ENCODE measurements at places on chromosomes 2 and 18.

- DNase-seq = no peak
Observed at GRCh38 chr2:148048475-148049221, 27.8 kb downstream of the MBD5 start.

GRCh38 chr2:43269706-43270105 is 43.3 kb upstream of the ZFP36L2 start:
- DNase-seq = no peak

DNA sequence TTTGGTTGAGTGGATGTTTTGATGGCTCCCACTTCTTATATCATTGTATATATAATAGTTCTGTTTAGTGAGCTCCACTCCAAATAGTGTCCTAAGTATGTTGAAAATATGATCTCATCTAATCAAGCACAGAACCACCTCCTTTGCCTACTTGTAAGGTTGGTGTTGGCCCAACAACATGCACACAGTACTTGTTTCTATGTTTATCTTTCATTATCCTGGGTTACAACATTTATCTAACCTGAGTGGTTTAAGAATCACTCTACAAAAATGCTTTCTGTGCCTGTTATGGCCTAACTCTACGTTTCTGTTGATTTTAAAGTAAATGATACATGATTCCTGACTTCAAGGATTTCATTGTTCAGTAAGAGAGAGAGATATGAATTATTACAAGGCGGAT is 281.9 kb downstream of the FIGN start:
- DNase-seq = no peak

GRCh38 chr2:3481011-3481400 is 38.3 kb downstream of the ADI1 start:
- DNase-seq = no peak

GRCh38 chr2:10308866-10309265 is 6.2 kb downstream of the HPCAL1 start:
- DNase-seq = no peak

DNA sequence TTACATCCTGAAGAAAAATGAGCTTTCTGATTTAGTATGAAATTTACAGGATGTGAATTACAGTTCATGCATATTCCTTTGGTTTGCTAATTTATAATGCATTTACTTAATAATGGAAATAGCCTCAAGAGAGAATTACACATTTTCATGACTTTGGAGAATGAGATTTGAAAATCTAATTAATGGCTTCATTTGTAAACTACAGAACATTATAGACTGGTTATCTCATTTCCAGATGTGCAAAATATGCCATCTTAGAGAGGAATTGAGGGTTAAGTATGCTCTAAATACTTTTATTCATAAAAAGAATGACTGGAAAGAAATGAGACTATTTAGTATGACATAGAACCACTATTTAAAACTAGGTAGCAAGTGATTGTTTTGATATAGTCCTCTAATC is 94.2 kb upstream of the DNAJC10 start:
- no peak for DNase-seq
